NCI-H1417 (cell line): ENCODE measurements at places on chromosomes 1 and 21.

DNA sequence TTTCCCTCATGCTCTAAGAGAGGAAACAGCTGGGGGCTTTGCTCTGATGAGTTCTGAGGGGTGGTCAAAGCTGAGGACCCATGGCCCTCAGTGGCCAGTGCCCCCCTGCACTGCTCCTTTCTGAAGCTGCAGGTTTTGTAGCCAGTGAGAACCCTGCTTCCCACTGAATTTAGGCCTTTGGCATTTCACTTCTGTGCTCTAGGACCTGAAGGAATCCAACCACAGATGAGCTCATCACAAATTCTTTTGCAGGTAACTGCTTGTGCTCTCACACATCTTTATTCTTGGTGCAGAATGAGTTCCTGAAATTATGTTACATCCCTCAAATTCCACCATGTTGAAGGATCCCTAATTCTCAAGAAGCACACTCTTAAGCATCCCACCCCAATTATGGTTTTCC, 248.7 kb upstream of the IRF2BP2 start:
- DNase-seq = no peak

DNA sequence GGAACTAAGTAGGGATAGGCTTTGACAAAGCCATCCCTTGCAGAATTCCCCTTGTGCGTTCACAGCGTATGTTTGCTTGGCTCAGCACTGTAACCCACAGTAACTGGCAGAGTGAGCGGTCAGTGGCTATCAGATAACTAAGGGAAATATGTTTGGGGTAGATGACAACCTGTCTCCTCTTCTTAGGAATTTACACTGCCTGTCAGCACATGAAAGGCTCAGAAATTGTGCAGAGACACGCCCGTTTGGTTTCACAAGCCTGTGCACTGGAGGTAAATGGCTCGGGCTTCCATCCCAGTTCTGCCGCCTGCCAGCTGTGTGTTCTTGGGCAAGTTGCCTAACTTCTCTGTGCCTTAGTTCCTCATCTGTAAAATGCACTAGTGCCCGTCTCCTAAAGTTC, 101.2 kb downstream of the PRDM2 start:
- DNase-seq = no peak

DNA sequence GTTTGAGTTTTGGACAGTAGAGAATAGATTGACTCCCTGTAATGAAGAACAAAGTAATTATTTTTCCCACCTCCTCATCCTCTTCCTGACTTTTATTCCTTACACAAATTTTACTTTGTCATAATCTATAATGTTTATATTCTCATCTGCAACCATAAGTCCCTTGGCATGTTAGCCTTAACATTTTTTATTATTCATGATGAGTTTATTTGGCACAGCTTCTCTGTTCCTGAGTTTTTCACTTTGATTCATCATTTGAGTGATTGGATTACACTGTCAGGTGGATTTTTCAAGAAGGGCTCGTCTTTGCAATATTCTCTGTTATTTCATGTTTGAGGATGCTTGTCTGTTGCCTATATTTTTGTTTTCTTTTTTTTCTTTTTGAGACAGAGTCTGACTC, 35.7 kb downstream of the TNFRSF8 start:
- DNase-seq = no peak

- no peak for DNase-seq
Measured at GRCh38 chr1:170126696-170127095, 19.1 kb upstream of the NTMT2 start.

DNA sequence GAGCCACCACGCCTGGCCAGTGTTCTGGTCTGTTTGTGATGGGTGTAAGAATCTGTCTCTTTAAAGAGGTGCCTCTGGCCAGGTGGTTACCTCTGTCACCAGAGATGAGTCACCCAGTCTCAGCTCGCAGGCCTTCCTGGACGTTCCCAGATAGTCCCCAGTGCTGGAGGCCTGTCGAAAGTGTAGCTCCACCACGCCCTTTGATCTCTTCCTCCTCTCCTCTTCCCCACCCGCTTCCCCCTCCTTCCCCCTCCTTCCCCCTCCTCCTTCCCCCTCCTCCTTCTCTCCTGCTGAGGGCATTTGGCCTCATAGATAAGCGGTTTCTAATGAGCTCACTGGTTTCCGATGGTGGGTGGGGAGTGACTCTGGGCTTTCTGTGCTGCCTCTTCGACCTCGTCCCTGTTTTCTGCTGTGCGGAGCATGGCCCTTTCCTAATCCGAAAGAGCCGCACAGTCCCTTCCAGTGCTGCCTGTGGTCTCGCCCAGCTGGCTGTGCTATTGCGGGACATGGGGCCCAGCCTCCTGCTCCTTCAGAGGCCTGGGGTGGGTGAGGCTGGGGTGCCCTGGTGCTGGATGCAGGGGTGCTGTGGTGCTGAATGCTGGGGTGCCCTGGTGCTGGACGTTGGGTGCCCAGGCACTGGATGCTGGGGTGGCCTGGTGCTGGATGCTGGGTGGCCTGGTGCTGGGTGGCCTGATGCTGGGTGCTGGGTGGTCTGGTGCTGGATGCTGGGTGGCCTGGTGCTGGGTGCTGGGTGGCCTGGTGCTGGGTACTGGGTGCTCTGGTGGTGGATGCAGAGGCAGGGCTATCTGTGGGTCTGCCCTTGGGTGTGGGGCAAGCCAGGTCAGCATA, 19.2 kb downstream of the AGPAT3 start:
- peak; percentile 37 for DNase-seq

DNA sequence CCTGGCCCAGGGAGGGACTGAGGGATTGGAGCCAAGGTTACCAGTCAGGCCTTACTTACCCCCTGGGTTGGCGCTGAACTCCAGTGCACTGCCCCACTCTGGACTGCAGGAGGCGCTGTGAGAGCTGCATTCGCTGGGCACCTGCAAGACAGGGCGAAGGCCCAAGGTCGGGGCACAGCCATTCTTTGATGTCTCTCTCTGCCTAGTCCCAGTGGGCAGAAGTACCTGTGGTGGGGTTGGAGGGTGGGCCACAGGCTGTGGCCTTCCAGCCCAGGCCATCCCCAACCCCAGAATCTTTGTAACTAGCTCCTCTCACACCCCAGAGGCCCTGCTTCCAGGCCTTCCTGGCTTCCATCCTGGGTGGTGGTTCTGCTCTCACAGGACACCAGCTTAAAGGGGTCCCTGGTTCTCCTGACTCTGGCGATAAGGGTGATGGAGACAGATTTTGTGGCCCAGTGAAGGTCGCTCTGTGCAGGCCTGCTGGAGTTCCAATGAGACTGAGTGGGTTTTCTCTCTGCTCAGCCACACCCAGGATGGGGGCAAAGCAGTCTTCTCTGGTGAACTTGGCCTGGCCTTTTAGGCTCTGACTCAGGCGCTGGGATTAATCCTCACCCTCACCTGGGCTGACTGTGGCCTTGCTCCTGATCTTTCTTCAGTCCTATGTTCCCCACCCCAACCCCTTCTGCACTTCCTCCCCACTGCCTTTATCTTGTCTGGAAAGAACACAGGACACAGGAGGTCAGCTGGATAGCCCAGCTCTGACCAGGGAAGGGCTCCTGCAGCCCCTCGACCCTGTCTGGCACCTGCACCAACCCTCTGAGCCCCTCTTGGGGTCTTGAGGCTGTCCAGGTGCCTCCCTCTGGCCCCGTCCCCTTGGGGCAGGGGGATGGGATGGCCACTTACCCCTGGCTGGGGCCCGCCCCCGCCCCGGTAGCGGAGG, 954 bp downstream of the MYOG start:
- peak; percentile 12 for DNase-seq

DNA sequence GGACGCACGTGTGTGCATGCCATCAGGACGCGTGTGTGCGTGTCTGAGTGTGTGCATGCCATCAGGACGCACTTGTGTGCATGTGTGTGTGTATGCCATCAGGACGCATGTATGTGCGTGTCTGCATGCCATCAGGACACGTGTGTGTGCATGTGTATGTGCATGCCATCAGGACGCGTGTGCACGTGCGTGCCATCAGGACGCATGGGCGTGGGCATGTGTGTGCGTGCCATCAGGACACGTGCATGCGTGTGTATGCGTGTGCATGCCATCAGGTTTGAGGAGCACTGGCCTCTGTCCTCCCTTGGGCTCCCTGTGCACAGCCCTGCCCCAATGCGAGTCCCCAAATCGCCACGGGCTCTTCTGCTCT, 12.6 kb upstream of the C1QTNF12 start:
- no peak for DNase-seq

- DNase-seq = no peak
Measured at GRCh38 chr1:48692235-48692634, 84.5 kb downstream of the BEND5 start.

DNA sequence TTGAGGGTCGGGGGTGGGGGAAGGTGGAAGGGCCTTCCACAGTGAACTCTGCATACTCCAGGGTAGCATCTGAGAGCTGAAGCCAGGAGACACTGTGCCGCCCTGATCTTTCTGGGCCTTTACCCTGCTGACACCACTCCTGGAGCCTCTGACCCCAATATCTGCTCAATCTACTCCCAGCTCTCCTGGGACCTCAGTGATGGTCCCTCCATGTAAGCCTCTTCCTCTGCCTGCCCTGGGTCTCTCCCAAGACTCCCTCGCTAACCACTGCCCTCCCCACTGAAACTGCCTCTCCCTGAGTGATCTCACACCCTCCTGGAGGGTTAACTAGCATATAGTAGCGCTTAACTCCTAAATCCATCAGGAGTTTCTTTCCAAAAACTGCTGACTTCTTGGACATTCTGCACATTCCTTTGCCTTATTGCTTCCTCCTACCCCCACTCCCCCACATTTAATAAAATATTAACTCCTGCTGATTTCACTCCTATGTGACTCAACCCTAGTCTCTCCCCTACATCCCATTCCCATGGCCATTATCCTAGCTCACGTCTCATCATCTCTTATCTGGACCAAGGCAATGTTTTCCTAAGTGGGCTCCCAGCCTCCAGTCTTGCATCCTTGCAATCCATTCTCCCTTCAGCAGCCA, 145.6 kb downstream of the HMGB4 start:
- no peak for DNase-seq

DNA sequence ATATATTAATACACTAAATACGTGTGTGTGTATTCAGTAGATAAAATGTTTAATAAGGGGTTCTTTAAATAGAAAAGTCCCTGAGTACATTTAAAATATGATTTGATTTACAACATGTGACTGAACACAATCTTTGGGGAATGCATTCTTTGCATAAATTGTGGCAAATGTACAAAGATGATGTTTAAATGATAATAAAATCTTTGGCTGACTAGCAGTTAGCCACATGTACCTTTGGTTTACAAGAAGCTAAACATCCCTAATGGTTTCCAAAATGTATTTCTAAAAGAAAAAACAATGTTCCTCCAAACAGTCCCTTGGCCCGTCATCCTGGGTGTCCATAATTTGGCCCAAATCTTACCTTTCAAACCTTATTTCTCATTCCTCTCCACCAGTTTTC, 106.4 kb upstream of the MARK1 start:
- DNase-seq = no peak

GRCh38 chr1:8586438-8586837, 231.0 kb downstream of the RERE start:
- no peak for DNase-seq

DNA sequence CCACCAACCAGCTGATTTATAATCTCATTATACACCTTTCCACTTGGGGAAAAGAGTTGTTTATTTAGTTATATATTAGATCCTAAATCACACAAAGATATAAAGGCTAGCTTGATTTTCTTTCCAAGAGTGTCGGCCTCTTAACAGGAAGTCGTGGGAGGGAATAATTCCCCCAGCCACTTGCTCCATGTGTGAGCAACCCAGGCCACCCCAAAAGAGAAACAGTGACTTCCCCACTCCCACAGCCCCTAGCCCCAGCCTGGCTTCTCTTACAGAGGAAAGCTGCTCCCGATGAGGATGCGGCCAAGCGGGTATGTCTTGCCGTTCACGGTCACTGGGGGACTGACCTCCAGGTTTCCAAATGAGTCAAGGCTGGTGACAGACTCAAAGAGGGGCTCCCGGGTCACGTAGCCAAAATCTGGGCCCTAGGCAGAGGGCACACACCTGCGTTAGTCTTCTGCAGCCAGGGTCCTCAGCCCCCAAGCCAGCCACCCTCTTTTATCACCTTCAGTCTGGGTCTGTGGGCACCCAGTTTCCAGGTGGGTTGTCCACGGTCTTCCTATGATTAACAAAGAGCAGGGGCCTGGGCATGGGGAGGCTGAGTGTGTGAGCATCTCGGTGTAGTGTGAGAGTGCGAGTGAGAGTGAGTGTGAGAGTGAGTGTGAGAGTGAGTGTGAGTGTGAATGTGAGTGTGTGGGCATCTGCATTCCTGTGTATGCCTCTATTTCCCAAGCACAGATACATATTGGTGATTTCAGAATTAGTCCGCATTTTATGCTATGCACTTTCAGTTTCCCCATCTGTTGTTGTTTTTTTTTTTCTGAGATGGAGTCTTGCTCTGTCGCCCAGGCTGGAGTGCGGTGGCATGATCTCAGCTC, 25.4 kb upstream of the SDHB start:
- no peak for DNase-seq

DNA sequence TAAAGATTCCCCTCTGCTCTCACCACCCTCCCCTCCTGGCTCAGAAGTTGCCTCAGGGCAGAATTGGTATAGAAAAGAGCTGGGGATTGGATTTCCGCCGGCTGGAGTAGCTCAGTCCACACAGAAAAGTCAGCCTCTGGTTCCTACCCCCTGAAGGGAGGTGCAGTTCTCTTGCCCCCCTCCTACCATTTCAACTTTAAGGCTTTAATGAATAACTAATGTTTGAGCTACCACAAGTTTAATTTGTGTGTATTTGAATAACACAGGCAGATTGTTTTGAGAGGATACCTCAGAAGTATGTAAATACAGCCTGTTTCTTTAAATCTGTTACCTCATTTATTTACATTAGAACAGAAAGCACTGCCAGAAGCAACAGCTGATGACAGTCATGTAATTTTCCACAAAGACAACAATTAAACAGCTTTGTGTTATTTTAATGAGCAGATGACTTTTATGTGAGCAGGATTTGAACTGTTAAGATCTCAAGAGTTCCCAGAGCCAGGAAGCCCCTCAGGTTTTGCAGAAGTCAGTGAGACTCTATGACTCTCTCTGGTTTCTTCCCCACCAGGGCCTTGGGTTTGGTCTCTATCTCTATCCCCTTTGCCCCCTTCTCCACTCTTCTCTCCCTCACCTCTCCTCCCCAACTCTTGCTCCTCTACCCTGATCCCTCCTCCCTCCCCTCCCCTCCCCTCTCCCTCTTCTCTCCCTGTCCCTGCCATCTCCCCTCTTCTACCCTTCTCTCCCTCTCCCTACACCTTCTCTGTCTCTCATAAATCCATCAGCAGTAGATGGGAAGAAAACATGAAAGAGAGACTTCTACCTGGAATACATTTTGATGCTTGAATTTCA, 26.3 kb downstream of the DUSP10 start:
- peak; percentile 90 for DNase-seq

DNA sequence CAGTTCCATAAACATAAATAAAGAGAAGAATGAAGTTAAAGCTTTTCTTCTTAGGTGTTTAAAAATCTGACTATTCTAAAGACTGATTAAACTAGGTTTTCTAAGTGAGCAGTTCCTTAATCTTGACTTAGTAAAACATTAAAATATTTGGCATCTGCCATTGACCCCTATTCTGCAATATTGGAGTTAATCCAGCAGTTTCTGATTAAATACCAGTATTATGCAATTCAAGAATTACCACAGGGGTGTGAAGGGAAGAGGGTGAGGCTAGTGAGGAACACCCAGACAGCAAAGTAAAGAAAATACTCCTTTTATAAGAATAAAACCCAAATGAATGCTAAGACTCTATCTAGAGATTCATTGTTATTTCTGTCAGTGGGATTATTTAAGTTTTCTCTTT, 40.9 kb downstream of the CLIC4 start:
- no peak for DNase-seq
